ENCODE measurements at places on chromosomes 5 and 9.

DNA sequence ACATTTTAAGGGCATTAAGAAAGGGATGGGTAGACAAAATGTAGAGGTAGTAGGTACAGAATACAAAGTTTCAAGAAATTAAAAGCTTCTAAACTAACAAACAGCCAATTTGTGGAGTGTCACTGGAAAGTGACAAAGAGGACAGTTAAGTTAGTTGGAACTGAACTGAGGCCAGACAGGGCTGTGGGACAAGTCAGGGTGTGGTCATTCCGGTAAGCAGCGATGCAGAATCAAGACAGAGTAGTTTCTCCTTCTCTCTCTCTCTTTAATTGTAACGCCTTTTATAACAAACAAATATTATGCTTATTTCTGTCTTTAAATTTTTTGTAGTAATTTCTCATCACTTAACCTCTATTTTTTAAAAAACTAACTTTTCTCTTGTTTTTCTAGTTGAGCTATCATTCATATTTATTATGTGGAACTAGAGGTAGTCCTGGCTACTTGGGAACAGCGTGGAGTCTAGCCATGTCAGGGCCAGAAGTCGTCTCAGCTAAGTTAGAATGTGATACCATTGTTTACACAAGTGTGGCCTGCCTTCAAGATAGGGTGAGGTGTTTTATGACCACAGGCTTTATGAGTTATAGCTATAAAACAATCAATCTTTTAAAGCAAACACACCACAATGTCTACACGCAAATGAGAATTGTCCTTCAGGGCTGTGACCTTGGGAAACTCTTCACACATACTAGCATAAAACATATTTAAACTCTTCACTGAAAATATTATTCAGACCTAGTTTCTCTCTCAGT, 115.3 kb upstream of the CDKN2B start:
- DNase-seq: peak; percentile 14

GRCh38 chr9:134525841-134526583, 115.6 kb upstream of the COL5A1 start:
- DNase-seq: no peak

DNA sequence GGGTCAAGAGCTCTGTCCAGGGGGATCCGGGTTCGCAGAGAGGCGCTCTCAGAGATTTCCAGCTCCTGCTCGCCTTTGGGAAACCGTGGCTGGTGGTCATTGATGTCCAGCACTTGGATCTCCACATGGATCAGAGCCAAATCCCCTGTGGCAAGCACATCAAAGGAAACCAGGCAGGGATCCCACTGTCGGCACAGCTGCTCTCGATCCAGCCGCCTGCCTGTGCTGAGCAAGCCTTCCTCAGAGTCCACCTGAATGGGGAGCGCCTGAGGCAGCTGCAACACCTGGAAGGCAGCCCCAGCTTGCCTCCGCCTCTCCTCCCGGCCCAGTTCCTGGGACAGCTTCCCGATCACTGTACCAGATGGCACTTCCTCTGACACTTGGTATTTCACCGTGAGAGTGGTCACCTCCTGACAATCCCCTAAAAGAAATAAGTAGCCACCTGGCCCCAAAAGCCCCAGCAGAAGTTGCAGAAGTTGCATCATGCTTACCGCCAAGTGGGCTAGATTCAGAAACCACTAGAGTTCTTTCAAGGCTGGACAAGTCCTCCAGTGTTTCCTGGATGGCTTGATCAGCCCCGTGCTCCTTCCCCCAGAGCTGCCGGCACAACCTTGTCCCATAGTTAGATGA, 520 bp downstream of the PCDH12 start:
- DNase-seq: no peak

DNA sequence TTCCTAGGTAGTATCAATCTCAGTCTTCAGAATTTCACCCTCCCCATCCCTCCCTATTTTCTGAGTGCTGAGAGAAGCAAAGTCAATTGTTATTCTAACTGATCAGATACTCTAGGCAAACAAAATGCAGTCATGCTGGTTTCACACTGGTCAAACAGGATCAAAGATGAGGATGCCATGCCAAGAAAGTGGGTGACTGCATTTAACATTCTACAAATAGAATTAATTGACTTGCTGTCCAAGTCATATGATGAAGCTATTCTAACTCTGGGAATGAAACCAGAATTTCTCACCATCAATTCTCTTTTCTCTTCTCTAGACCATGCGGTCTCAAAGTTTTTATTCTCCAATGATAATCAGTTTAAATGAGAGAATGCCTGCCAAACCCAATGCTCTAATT, 112.5 kb downstream of the CTNND2 start:
- DNase-seq: no peak

GRCh38 chr5:39716532-39717028, 291.8 kb upstream of the DAB2 start:
- DNase-seq: no peak

DNA sequence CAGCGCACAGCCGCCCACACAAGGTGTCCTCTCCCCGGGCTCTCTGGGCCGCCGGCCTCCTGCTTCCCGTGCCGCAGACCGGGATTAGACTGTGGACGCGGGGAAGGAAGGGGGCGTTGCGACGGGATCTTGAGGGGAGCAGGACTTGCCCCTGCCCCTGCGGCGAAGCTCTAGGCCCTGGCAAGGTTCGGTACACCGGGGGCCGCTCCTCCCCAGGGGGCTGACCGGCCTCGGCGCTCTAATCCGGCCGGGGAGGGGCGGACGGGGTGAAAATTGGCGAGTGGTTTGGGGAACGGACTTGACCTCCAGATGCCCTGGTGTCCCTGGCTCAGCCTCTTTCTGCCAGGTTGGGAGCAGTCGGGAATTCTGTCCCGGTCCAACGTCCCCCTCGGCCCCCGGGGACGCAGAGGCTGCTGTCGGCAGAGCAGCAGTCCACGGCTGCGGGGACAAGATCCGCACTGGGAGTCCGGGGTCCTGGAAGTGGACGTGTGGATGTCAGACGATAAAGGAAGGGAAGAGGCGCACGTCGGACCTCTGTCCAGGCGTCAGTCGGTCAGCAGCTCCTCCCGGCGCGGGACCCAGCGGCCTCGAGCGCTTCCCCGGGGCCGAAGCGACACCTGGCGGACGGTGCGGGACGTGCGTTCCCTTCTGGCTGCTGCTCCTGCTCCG, 1.9 kb upstream of the CNTFR start:
- peak; percentile 25 for DNase-seq

GRCh38 chr9:7342736-7343135, 456.8 kb downstream of the DMAC1 start:
- no peak for DNase-seq

DNA sequence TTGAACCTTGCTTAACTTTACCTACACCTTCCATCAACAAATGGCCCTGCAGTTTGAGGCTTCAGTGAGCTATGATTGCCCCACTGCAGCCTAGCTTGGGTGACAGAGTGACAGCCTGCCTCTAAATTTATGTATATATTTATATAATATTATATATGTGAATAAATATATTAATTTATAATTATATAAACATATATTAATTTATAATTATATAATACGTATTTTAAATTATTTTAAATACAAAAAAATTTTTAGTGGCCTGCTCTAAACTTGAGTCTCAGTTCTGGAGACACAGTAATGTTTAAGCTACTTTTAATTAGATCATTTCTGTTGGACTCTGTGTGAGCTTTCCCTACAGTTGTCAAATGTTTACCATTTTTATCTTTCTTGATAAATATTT, 9.3 kb upstream of the SHC3 start:
- DNase-seq: no peak

- DNase-seq: no peak
Measured at GRCh38 chr5:150243590-150243989, 46.0 kb downstream of the CAMK2A start.

GRCh38 chr5:74337254-74337983, 303.1 kb downstream of the ENC1 start:
- DNase-seq: no peak

- DNase-seq: no peak
Measured at GRCh38 chr9:5563886-5564285, 53.6 kb downstream of the PDCD1LG2 start.

- DNase-seq: no peak
Measured at GRCh38 chr9:107367727-107368502, 84.8 kb downstream of the RAD23B start.

- DNase-seq: no peak
Measured at GRCh38 chr9:87629104-87629503, 96.8 kb upstream of the CTSL start.

DNA sequence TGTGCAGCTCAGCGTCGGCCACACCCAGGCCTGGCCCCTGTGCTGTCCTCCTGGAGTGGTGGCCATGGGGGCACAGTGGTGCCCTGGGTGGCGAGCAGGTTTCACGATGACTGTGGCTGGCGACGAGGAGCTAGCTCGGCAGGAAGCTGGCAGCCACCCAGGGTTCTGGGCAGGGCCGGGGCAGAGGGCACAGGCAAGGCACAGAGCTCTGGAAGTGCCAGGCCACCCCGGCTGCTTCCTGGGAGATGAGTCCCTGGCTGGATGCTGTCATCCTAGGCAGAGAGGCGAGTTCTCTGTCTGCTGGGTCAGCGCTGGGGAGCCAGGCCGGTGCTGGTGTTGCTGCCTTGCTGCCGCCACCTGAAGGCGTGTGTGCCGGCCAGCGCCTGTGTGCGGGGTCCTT, 51.7 kb downstream of the RXRA start:
- no peak for DNase-seq

GRCh38 chr5:159861086-159861485, 55.2 kb upstream of the ADRA1B start:
- no peak for DNase-seq

DNA sequence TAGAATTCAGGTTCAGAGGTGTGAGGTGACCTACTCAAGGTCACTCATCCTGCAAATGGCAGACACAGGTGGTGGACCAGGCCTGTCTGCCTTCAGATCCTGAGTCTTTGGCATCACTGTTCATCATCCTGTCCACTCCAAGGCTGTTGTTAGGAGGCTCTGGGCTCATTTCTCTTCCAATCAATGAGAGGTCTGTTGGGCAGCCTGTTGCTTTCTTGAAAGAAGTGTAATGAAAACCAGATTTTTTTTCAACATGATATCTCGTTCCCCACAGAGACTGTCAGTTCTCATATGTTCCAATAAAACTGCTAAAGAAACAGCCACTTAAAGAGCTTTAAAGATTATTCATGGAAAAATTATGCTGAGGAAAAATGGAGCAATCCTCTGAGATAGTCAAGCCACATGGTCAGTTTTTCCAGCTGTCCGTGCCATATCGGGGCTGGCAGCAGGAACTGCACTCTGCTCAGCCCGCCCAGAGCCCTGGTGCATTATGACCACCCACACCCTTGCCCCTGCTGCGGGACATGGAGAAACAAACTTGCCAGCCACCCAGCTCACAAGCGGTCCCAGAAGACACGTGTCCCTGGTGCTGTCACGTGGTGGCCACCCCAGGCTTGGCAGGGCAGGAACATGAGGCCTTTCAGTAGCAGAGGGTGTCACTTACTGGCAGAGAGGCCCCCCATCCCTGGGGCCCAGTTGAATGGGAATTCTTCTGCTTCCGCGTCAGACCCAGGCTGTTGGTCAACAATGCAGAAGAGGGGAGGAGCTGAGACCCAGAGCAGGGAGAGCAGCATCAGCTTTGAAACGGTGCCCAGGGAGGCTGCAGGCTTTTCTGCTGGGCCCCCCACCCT, 63.7 kb upstream of the ANGPTL2 start:
- DNase-seq: no peak

DNA sequence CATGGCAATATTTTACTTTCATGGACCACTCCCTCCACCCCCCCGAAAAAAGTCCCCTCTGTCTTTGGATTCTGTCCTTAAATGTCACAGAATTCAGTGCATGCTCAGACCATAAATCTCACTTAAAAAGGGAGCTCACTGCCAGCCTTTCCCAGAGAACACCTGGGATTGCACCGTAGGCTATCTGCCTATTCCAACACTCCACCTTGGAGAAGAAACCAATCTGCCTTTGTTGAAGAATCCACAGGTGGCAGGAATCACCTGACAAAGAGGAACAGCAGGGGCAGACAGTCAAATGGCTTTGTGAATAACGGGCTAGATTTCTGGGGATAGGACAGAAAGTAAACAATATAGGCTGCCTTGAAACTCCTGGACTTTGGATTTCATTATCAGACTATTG, 306.7 kb upstream of the BRINP1 start:
- DNase-seq: peak; percentile 41

DNA sequence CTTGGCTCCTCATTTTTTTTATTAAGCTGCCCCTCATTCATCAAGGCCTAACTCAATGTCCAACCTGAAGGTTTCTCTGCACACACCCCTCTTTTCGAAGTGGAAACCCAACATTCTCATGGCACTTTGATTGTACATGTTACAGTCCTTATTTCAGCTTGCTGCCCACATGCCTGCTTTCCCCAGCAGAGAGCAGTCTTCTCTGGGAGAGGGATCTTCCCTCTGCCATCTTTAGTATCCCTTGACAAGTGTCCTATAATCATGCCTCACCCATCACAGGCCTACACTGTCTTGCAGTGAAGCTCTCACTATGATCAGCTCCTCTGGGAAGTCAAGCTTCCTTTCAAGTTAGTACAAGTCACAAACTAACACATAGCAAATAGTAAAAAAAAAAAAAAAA, 175.1 kb downstream of the ACER2 start:
- no peak for DNase-seq

- no peak for DNase-seq
Measured at GRCh38 chr5:158992037-158992740, 107.5 kb downstream of the EBF1 start.

DNA sequence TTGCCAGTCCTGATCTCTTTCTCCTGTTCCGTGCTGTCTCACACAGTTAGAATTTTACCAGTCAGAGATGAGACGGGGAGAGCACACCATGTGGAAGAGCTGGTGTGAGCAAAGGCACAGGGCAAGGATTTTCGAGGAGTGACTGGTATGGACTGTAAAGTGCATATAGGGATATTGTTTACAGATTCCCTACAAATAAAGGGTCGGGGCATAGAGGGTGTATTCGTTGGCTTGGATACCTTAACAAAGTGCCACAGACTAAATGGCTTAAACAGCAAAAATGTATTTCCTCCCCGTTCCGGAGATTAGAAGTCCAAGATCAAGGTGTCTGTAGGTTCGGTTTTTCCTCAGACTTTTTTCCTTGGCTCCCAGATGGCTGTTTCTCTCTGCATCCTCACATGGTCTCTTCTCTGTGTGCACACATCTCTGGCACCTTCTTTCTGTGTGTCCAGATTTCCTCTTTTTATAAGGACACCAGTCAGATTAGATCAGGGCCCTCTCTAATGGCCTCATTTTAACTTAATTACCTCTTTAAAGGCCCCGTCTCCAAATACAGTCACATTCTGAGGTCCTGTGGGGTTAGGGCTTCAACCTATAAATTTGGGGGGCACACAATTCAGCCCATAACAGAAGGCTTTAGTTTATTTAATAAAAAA, 23.4 kb downstream of the CYFIP2 start:
- no peak for DNase-seq

DNA sequence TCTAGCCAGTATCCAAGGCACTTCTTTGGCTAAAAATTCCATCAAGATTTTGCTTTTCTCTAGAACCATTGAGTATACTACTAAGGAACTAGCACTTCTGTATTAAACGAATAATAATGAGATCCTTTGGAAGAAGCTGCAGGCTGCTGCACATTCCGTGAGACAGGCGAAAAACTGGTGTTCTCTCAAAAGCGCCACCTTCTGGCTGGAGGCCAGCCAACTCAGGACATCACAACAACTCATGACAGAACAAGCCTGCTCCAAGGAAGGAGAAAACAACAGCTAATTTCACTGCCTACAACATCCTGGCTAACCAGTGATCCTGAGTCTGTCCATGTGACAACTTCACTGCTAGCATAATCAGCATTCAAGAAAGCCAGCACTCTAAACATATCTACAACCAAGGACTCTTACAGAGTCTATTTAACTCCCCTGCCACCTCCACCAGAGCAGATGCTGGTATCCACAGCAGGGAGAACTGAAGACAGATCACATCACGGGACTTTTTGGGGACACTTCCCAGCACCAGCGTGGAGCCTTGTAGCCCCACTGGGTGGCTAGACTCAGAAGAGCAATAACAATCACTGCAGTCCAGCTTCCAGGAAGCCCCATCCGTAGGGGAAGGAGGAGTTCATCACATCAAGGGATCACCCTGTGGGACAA, 150.5 kb downstream of the YTHDC2 start:
- DNase-seq: no peak

All from NCI-H2029 treated with DMSO at 0.1 percent for 48 hours (cell line).